Left forelimb (tissue), 1 donor: ENCODE measurements at places on chromosomes 3 and 15.

DNA sequence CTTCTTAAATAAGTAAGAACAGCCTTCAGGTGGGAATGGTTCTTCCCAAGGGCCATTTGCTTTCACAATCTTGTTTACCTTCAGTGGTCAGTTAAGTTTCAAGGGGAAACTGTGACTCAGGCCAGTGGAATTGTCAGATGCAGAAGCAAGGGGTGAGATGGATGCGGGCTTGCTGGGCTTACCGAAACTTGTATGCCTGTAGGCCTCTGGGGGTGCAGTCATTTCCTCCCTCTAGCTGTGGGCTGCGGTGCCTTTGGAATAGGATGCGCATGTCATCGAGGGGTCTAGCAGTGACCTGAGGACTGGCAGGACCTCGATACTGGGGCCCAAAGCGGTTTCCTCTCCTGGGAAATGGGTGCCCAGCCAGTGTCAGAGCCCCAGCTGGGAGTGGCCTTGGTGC is 121.6 kb downstream of the EEFSEC start:
- DNase-seq: peak; percentile 37

GRCh38 chr15:35993196-35993595 is 447.2 kb upstream of the DPH6 start:
- DNase-seq: no peak

DNA sequence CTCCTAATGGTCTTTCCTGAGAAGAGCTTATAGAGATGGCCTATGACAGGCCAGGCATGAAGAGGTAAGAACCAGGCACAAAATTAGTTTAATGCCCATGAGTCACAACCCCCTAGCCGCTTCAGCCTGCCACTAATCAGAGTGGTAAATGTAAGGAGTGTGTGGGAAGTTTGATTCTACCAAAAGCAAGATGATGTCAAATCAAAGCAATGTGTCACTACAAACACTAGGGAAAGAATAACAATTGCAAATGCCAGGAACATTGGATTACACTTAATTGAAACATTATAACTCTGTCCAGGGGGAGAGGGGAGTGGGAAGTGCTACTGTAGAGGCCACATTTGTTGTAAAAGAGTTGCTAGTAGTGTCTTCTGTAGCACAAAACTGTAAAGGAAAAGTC is 596.6 kb upstream of the AGTR1 start:
- DNase-seq: no peak

- DNase-seq: no peak
Measured at GRCh38 chr15:27844018-27844666, 255.0 kb downstream of the OCA2 start.

- DNase-seq: no peak
Measured at GRCh38 chr15:42728972-42729371, 8.0 kb downstream of the CDAN1 start.

- no peak for DNase-seq
Measured at GRCh38 chr15:51727141-51727897, 10.1 kb downstream of the LYSMD2 start.

DNA sequence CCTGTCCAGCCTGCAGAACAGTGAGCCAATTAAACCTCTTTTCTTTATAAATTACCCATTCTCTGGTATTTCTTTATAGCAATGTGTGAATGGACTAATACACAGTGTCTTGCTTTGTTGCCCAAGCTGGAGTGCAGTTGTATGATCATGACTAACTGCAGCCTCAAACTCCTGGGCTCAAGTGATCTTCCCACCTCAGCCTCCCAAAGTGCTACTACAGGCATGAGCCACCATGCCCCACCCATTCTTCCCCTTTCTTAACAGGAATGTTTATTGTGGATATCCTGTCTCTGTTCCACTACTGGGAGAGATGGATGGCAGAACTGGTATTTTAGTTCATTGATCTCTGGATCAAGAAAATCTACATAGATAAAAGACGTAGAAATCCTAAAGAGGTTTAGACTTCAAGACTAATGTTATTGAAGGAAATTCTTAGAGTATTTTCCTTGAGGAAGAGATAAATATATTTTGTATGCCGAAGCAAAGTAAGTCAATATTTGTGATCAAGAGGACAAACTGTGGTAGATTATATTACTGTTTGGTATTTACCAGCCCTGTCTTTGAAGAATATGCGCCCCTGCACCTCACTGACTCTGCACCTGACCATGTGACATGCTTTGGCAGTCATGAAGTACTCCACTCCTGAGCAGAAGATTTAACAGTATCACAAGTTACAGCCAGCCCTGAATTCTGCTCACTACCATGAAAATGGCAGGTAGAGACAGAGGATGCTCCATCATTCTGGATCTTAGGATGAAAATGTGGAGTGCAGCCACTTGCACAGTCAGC is 42.9 kb downstream of the UACA start:
- DNase-seq: no peak

GRCh38 chr15:44414001-44414400 is 13.4 kb upstream of the CTDSPL2 start:
- DNase-seq: no peak

DNA sequence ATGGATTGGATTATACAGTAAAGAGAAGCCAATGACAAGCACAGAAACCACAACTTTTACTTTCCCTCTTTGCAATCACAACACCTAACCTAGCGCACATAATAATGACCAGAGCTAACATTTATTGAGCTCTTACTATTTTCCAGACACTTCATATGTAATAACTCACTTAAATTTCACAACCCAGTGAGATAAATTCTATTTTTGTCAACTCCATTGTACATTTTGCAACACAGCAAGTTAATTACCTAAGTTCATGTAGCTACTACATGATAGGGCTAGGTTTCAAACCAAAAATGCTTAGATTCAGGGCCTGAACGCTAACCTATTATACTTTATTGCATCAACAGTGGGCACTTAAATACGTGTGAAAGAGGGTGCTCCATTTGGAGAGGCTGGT is 89.5 kb downstream of the GADL1 start:
- no peak for DNase-seq

DNA sequence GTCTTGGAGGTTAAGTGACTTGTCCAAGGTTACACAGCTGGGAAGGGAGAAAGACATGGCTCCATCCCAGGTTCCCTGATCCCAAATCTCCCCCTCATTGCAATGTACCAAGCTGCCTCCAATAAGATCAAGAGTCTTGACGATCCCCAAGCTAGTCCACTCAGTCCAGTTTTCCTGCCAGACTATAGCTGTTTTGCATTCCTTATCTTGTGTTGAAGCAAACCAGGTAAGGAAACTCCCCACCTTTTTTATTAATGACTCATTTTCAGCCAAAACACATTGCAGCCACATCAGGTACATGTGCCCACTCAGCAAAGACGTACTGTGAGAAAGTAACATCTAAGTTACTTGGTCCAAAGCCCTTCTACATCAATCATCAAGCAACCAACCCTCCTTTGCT is 41.9 kb downstream of the LIPC start:
- DNase-seq: no peak

DNA sequence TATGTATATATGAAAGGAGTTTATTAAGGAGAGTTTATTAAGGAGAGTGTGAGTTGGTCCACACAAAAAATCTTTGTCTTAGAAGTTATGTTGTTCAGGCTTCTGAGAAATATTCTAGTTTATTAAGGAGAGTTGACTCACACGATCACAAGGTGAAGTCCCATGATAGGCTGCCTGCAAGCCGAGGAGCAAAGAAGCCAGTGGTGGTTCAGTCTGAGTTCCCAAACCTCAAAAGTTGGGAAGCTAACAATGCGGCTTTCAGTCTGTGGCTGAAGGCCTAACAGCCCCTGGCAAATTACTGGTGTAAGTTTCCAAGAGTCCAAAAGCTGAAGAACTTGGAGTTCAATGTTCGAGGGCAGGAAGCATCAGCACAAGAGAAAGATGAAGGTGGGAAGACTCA is 42.4 kb upstream of the DAZL start:
- no peak for DNase-seq

- DNase-seq: no peak
Measured at GRCh38 chr3:143242101-143242500, 122.5 kb downstream of the CHST2 start.

- DNase-seq: no peak
Measured at GRCh38 chr3:187722206-187722612, 19.9 kb upstream of the RTP2 start.

- no peak for DNase-seq
Measured at GRCh38 chr15:28167042-28167441, 67.9 kb upstream of the OCA2 start.
